Posterior vena cava (tissue), 2 donors: ENCODE measurements at places on chromosomes 3 and 15. TPM values are rescaled to one million over a fixed set of nuclear protein-coding genes. Genes with fewer than 3 reads are reported as not detected.
A peak's percentile ranks its signal among the peaks of the same experiment; 100 is the strongest.

Gene CLK3
- 42.3 TPM for total RNA-seq

Gene ASB7
- 10.2 TPM for total RNA-seq

Gene NR2E3
- 0.19 TPM for total RNA-seq

Gene IGSF11
- 0.57 TPM for total RNA-seq

DNA sequence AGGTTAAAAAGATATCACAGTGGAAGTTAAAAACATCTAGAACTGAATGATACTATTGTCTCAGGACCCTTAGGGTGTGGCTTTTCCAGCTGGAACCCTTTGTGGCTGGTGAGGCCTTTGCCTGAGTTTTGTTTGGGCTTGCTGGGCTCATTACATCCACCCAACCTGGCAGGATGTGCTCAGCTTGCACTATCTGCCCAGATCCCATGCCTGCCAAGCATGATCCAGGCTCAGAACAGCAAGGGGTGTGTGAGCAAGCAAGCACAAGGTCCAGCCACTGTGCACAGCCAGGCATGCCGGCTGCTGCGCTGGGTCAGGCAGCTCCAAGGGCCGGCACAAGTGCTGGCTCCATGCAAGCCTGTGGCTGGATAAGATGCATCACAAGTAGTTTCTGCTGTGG is 512.7 kb upstream of the CDIN1 start:
- peak; percentile 68 for DNase-seq

DNA sequence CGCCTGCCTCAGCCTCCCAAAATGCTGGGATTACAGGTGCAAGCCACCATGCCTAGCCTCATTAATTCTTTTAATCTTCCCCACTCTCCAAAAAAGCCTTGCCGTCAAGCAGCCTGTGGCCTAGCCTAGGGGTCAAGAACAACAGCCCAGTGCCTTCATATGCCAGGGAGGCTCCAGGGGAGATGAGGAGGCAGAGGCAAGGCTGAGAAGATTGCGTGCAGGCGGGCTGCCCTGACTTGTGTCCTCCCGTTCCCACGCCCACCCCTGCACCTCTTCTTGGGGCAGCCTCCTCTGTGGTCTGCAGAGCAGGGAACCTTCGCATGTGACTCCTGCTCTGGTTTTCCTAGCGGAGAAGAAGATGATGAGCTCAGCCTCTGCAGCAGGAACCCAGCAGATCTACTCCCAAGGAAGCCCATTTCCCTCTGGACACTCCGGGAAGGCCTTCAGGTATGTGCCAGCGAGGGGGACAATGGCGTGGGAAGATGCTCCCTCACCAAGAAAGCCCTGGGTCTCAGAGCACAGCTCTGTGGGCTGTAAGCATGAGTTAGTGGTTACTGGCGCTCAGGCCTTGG is 118.5 kb upstream of the ABHD17C start:
- DNase-seq = no peak

- no peak for DNase-seq
Observed at GRCh38 chr15:64430000-64430735, 30.2 kb upstream of the ZNF609 start.

- no peak for DNase-seq
Observed at GRCh38 chr3:111616417-111617105, 21.4 kb upstream of the ZBED2 start.

GRCh38 chr3:33937628-33938027 is 139.2 kb downstream of the PDCD6IP start:
- no peak for DNase-seq
